ENCODE measurements at places on chromosomes 4 and X.

- DNase-seq: no peak
These were observed 7.8 kb downstream of the WWC2 start for GRCh38 chr4:183106839-183107238.

GRCh38 chr4:101651778-101652177 is 138.8 kb upstream of the BANK1 start:
- DNase-seq: no peak

GRCh38 chrX:137930533-137930932 is 364.6 kb downstream of the ZIC3 start:
- no peak for DNase-seq

DNA sequence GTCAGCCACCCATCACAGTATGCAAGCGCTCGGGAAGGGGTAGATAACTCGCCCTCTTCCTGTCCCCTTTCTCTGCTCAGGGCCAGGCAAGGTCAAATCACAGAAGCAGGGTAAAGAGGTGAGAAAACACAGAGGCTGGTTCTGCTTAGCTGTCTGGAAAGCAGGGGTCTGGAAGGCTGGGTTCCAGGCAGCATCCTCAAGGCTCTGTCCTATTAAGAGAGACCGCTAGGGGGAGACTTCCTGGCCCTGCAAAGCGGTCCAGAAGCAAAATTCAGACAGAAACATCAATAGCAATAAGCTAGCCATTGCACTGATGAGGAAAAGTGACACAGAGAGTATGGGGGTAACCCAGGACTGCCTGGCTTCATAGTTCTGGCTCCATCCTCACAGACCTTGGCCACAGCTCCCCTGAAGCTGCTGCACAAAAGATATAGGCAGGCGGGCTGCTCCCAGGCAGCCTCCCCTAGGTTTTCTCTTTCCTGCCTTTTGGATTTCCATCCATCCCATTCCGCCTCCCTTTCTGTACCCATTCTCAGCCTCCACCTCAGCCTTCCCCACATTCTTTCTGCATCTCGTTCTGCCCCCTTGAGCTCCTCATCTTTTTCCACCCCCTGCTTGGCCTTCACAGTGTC is 308.5 kb downstream of the EVC2 start:
- DNase-seq: peak; percentile 17

GRCh38 chrX:47296766-47297365 is 64.1 kb downstream of the USP11 start:
- DNase-seq: no peak

DNA sequence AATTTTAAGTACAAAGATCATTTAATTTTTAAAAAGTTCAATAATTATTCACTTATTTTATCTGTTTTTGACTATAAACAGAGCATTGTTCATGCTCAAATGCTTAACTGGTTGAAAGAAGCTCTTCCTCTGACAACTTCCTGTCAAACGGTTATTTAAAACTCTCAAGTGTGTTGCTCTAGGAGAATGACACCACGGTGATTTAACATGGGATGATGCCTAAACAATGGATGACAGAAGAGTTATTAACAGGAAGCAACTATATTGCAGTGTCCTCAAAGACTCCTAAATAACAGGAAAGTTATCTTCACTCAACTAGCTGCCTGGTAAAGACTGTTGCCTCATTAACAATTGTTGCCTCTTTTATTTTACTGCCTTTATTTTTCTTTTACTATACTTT is 509.6 kb downstream of the PACRGL start:
- no peak for DNase-seq

GRCh38 chrX:124001581-124001980 is 40.1 kb downstream of the STAG2 start:
- DNase-seq: no peak

DNA sequence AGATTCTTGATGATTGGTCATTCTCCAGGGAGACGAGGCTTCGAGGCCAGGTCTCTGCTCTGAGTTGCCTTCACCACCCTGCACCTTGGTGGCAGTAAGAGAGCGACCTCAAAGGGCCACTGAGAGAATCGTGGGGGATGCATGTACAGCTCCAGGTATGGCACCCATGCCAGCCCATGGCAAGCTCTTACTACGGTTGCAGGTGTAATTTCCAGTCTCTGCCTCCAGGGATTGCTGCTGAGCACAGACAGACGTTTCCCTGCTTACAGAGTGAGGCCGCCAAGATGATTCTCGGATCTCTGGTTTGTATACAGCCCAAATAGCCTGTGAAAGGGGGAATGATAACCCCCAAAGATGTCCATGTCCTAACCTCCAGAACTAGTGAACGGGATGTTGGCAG is 16.3 kb upstream of the DRD5 start:
- DNase-seq: no peak

Data from H54 (cell line).